ENCODE measurements at places on chromosomes 3 and 15. TPM values are rescaled to one million over a fixed set of nuclear protein-coding genes. Genes with fewer than 3 reads are reported as not detected.

- DNase-seq: no peak
Observed at GRCh38 chr3:50194903-50195500, 3.6 kb downstream of the GNAT1 start.

- DNase-seq: peak; percentile 20
Observed at GRCh38 chr15:48645558-48646330, at the start of gene FBN1. FBN1 (minus strand) TSS chr15:48645709; CDS start chr15:48644769, 940 bp downstream.

DNA sequence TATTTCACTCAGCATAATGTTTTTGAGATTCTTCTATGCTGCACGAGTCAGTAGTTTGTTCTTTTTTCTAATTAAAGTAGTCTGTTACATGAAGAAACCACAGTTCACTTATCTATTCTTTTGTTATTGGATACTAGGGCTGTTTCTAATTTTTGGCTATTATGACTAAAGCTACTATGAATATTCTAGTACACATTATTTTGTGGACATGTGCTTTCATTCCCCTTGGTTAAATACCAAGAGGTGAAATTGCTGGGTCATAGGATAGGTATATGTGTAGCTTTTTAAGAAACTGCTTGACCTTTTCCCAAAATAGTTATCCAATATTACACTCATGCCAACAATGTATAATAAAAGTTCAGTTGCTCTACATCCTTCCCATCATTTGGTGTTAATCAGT, 8.9 kb downstream of the PDE8A start:
- DNase-seq: no peak

DNA sequence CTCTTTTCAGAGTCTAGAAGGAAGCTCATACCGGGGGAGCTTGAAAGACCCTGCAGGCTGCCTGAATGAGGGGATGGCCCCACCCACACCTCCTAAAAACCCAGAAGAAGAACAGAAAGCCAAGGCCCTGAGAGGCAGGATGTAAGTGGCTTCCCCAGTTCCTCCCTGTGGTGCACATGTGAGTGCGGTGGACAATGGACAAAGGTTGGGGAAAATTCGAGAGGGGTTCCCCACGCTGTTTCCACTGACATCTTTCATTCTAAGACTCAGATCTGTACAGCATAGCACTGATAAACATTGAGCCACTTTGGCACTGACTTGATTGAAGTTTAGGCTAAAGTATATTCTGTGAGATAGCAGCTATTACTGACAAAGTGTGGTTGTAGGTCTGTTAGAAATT, 79.5 kb upstream of the UMPS start:
- DNase-seq: no peak

DNA sequence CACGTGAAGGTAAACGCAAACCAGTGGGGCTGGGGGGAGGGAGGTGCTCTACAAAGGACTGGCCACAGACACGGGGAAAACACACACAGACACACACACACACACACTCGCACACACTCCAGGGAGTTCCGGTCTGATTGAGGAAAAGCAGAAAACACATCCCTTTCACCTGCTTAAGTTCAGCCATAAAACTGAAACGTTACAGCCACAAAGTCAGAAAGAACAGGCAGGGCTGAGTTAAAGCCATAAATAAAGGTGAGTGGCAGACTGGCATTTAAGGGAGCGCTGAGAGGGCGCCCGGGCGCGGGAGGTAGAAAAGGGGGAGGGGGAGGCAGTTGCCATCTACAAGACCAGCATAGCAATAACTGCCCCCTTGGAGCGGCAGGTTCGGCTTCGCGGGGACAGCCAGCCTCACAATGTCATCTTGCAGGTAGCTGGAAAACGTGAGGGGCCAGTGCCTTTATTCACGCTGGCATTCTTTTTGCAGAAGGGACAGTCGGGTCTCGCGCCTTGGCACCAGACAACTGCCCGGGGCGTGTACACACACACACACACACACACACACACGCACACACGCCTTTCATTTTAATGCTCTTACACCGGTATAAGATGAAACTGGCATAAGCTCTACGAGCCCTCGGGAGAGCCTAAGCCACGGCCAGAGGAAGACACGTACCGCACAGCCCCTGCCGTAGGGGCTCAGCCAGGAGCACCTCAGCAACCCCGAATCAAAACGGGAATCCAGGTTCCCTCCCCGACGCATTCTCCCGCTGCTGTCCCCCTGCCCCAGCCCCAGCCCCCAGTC, 866 bp downstream of the TNIK start:
- DNase-seq: peak; percentile 65

Gene GOLGA6L10
- 2.1 TPM for total RNA-seq

Gene EEFSEC
- total RNA-seq: 17.9 TPM

Gene ATXN7
- 74.7 TPM for total RNA-seq
